ENCODE measurements at places on chromosomes 3 and 15.

DNA sequence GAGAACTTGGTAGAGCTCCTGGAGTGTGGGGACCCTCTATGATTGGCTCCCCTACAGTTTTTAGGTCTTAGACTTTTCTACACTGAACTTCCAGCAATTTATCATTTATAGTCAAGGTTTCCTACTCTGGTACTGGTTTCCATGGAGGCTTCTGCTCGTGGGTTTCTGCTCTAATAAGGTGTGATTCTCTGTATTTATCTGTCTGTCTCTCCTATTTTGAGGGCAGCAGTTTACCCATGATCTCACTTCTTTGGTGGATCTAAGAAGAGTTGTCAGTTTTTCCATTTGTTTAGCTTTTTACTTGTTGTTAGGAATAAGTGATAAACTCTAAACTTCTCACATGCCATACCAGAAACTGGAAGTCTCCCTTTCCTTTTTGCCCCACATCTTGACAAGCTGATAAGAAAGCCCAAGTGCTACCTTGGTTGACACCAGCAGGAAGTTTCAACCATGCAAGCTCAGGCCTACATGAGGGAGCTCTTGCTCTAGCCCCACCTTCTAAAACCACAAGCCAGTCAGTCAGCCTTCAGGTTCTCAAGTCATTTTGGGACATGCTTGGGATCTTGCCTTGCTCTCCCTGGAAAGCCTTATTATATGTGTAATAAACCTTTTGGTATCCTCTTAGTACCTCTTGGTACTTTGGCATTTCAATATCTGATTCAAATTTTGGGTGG is 10.0 kb downstream of the TIMMDC1 start:
- DNase-seq = peak; percentile 36

GRCh38 chr15:83514584-83514983 is 67.4 kb downstream of the SH3GL3 start:
- DNase-seq = no peak

GRCh38 chr3:99633887-99634558 is 4.4 kb upstream of the COL8A1 start:
- no peak for DNase-seq

GRCh38 chr15:48992545-48992944 is 28.8 kb upstream of the SHC4 start:
- no peak for DNase-seq

DNA sequence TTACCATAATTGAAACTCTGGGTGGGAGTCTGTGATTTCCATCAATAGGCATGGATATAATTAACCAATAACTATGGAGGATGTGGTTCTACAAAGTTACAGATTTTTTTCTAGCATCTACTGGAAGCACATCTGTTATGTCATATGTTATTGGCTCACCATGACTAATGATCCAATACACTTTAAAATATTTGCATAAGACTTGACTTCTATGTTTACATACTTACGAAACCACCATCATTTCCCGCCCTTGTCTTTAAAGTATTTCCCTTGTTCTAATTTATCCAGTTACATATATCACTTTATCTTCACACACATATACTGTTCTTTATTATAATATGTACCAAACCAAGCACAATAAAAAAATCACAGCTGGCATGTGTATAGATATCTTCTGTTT is 380.3 kb upstream of the CBLB start:
- DNase-seq = no peak

DNA sequence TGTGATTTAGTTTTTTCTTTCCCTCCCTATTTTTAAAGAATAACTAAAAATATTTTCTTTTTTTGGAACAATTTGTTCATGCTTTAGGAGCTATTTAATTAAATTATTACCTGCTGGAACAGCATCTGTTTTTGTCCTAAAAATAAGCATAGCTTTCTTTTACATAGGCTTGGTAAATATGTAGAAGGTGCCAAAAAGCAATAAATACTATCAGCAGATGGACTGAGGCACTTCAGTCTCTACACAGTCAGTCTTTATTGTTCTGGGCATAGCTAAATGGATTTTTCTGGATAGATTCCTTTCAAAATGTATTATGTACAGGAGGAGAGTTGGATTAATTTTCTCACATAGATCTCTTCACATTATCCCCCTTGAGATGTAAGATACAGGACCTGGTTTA is 223.5 kb downstream of the NAALADL2 start:
- DNase-seq = no peak

DNA sequence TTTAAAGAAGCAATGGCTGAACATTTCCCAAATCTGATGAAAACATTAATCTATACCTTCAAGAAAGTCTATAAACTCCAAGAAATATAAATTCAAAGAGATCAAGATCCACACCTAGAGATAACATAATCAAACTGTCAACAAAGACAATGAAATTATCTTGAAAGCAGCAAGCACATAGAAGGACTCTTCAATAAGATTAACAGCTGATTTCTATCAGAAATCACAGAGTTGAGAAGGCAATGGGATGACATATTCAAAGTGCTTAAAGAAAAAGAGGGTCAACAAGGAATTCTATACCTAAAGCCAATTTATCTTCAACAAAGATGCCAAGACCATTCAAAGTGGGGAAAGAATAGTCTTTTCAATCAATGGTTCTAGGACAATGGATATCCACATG is 41.1 kb upstream of the LAMP3 start:
- DNase-seq = no peak

DNA sequence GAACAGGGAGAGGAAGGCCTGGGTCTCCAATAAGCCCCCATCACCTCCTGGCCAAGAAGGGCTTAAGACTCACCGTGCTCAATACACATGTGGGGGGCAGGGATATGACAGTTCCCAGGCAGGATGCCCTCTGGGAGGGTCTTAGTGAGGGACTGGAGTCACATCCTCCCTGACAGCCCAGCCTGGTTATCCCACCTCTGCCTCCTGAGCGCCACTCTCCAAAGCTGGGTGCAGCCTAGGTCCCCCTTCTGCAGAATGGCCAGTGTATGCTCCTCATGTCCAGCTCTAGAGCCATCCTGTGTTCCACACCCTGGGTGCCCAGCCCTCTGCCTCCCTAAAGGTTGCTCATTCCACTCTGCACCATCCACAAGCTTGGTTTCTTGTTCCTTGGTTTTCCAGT is 1.2 kb upstream of the SHISA5 start:
- DNase-seq = no peak

DNA sequence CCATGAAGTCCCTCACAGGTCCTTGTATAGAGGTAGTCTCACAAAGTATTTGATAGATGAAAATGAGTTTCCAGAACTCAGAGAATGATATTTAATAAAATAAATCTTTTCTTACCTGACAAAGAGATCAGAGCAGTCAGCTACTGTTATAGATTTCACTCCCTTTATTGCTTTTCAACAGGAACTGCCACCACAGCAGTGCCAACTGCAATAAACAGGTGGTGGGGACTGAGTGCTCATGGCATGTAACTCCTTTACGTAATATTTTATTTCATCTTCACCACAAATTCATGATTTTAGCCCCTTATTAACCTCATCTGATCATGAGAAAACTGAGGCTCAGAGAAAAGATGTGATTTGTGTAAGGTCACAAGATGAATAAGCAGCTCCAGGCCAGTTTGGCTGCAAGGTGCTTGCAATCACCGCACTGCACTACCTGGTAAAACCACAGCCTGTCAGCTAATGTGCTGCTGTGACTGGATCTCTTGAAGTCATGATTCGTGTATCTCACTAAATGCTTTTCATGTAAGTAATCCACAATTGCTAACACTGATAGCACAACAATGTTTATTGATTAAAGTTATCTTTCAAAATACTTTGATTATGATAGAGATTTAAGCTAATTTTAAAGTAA is 78.8 kb downstream of the WNT5A start:
- no peak for DNase-seq

Data from stimulated activated CD4-positive, alpha-beta T cell treated with anti-CD3 and anti-CD28 coated beads, Interleukin-4, amount 100 ng/mL, for 24 hours (primary cell).